ENCODE measurements at places on chromosomes 6 and 20. TPM values are rescaled to one million over a fixed set of nuclear protein-coding genes. Genes with fewer than 3 reads are reported as not detected.

DNA sequence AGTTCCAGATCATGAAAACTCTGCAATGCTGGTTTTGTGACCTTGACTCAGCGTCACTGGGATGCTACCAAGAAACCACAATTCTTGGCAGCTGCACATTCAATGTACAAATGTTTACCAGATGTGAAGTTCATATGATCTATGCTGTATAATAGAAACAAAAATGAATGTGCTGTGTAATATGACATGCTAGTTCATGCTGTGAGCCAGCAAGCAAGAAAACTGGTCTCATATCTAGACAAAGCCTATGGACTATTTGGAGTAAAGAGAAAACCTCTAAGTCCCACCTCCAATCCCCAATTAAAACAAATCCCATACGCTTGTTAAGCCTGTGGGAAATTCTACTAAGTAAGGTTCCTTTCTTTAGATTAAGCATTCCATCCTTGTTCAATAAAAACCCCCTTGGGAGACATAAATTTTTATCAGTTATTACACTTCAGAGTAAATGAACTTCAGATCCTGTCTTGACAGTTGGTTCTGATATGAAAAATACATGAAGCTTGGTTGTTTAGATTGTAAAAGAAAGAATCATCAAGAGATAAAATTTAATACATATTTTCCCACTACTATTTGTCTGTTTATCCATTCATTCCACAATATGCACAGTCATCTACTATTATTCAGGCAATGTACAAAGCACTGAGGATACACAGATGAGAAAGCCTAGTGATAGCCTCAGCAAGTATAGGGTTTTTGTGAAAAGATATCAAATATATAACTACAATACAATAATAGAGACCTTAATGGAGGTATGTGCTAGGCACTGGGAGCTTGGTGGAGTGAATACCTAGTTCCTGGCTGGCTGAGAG is 20.1 kb downstream of the COL21A1 start:
- no peak overlapping the region for H3K4me3 ChIP-seq
- H3K36me3 ChIP-seq: no peaks in the 10 kb centered on the region
- no peaks in the 10 kb centered on the region for H3K27me3 ChIP-seq

GRCh38 chr6:71029555-71029954 is 72.7 kb upstream of the B3GAT2 start:
- H3K4me1 ChIP-seq: no peaks in the 10 kb centered on the region
- H3K4me3 ChIP-seq: no peak overlapping the region
- no peaks in the 10 kb centered on the region for H3K27me3 ChIP-seq
- H3K27ac ChIP-seq: no peak overlapping the region
- no peak for DNase-seq
- no peaks in the 10 kb centered on the region for H3K36me3 ChIP-seq

DNA sequence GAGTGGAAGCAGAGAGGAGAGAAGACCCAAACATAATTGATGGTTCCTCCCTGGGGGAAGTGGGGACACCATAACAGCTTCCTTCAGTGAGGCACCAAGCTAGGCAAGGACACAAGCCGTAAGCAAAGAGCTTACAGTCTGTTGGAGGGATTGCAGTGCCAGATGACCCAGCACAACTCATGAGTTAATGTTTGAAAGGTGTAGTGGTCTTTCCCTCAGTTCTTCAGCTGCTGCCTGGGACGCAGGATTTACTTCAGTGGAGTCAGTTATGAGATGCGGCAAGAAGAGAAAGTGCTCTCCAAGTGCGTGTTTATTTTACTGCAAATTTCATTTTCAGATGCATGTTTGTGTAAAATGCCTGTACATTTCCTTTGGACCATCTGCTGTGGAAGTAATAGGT is 38.7 kb upstream of the SLC17A4 start:
- no peak overlapping the region for H3K4me3 ChIP-seq
- no peaks in the 10 kb centered on the region for H3K27me3 ChIP-seq
- no peak for DNase-seq
- H3K36me3 ChIP-seq: no peaks in the 10 kb centered on the region

DNA sequence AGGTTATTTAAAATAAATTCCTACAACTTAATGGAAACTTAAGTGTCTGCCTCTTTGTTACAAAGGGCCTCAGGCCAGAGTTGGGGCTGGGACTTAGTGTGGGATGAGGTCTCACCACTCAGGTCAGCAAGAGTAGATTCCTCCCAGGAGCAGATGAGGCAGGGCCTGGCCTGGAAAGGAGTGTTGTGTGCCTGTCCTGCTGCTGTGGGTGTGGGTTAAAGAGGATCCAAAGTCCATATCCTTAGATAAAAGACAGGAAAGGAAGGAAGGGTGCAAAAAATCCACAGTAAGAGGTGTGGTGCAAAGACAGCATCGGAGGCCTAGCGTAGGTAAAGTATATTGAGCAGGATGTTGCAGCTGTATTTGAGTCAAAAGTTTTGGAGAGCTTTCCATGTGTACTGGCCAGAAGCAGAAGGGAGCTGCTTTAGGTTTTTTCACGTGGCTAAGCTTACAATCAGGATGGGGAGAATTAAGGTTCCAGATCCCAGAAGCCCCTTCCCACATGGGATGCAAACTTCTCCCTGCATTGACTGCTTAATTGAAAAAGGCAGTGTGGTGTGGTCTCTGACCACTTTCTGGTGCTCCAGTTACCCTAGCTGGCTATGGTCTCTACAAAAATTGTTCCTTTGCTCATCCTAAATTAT is 12.8 kb upstream of the PLCG1 start:
- H3K4me3 ChIP-seq: no peak overlapping the region
- no peaks in the 10 kb centered on the region for H3K27me3 ChIP-seq
- H3K27ac ChIP-seq: no peak overlapping the region
- DNase-seq: no peak
- H3K4me1 ChIP-seq: no peaks in the 10 kb centered on the region
- H3K36me3 ChIP-seq: peaks cover 71% of the 10 kb centered on the region

- H3K27ac ChIP-seq: no peak overlapping the region
- H3K4me1 ChIP-seq: no peaks in the 10 kb centered on the region
- no peak for DNase-seq
- no peaks in the 10 kb centered on the region for H3K36me3 ChIP-seq
Observed at GRCh38 chr6:134407791-134408190, 89.9 kb upstream of the SGK1 start.

- no peak for DNase-seq
- no peaks in the 10 kb centered on the region for H3K4me1 ChIP-seq
- no peaks in the 10 kb centered on the region for H3K36me3 ChIP-seq
- no peaks in the 10 kb centered on the region for H3K27me3 ChIP-seq
- H3K27ac ChIP-seq: no peak overlapping the region
Observed at GRCh38 chr6:73363537-73363875, 1.0 kb downstream of the KHDC3L start.

DNA sequence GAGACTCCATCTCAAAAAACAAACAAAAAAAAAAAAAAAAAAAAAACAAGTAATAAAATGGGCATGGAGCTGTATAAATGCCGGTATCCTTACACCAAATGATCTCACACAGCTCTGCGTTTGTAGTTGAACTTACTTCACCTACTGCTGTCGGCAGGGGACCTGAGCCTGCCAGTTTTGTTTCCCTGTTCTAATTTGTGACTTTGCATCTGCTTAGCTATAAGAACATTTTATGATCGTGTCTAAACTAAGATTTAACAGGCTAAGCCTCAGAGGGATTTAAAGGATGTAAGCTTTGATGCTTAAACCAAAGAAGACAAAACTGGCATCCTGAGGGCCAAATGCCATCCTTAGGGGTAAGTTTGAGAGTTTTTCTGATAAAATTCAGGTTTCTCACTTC is 58.7 kb downstream of the GCNT2 start:
- H3K4me1 ChIP-seq: no peaks in the 10 kb centered on the region
- H3K4me3 ChIP-seq: no peak overlapping the region
- H3K27ac ChIP-seq: no peak overlapping the region
- no peak for DNase-seq
- no peaks in the 10 kb centered on the region for H3K36me3 ChIP-seq
- H3K27me3 ChIP-seq: no peaks in the 10 kb centered on the region

- H3K36me3 ChIP-seq: no peaks in the 10 kb centered on the region
- no peaks in the 10 kb centered on the region for H3K4me1 ChIP-seq
- no peak for DNase-seq
- H3K4me3 ChIP-seq: no peak overlapping the region
- H3K27me3 ChIP-seq: no peaks in the 10 kb centered on the region
Observed at GRCh38 chr20:53208110-53208832, 236.1 kb downstream of the TSHZ2 start.

DNA sequence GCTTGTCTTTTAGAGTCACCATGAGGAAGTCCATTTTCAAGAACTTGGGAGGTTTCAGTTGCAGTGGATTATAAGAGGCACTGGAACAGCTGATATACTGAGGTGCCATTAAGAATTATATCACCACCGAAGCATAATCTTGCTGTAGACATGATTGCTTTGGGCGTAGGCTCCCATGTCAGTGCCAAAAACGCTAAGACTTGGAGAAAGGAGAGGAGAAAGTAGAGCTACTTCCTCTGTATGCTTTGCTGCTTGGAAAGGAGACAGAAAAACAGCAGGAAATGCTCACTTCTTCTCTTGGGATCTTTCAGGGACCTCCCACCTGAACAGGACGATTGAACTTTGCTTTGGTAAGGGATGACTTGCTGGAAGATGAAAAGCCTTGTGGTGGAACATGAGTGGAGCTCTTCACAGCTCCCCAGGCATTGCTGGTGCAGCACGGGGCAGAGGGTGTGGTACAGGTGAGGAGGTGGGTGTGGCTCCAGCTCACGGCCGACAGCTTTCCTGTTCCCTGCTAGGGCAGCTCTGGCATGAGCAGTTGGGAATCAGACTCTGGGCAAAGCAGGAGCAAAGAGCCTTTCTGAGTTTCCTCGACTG is 190.4 kb upstream of the JAG1 start:
- no peak overlapping the region for H3K4me3 ChIP-seq
- H3K4me1 ChIP-seq: no peaks in the 10 kb centered on the region
- H3K36me3 ChIP-seq: no peaks in the 10 kb centered on the region
- H3K27ac ChIP-seq: peak overlapping the region; percentile 66

DNA sequence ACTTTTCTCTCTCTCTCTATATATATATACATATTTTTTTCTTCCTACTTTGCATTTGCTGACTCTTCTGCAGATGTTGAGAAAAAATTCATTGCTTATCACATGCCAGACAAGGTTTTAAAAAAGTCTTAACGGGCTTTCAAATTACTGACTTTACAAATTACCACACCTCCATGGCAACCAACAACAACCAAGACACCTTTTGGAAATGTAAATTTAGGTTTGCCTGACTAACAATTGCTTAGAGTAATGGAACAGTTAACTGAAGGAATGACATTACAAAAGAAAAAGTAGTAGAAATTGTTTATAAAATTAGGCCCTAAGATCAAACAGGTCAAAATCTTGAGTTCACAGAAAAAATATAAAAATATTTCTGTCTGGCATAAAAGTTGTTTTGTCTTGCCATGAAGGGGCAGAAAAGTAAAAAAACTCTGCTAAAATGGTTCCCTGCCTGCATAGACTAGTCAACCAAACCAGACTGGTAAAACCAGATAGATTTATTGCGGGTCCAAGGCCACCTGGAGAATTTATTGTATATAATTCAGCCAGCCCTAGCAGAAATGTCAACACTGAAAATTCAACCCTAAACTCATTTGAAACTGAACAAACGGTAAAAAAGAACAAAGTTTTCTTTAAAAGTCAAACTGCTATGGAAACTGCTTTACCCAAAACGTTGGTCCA is 92.8 kb upstream of the FRMD1 start:
- H3K27me3 ChIP-seq: no peaks in the 10 kb centered on the region
- no peak for DNase-seq
- H3K4me1 ChIP-seq: no peaks in the 10 kb centered on the region
- H3K27ac ChIP-seq: no peak overlapping the region
- no peak overlapping the region for H3K4me3 ChIP-seq
- H3K36me3 ChIP-seq: no peaks in the 10 kb centered on the region

- no peak for DNase-seq
- no peak overlapping the region for H3K4me3 ChIP-seq
- H3K27me3 ChIP-seq: no peaks in the 10 kb centered on the region
- no peaks in the 10 kb centered on the region for H3K36me3 ChIP-seq
- no peak overlapping the region for H3K27ac ChIP-seq
Observed at GRCh38 chr6:170073846-170074245, 217.0 kb downstream of the DLL1 start.

- H3K4me1 ChIP-seq: no peaks in the 10 kb centered on the region
- no peak for DNase-seq
- H3K36me3 ChIP-seq: no peaks in the 10 kb centered on the region
- no peaks in the 10 kb centered on the region for H3K27me3 ChIP-seq
Observed at GRCh38 chr6:89140347-89141156, 5.3 kb upstream of the PM20D2 start.

DNA sequence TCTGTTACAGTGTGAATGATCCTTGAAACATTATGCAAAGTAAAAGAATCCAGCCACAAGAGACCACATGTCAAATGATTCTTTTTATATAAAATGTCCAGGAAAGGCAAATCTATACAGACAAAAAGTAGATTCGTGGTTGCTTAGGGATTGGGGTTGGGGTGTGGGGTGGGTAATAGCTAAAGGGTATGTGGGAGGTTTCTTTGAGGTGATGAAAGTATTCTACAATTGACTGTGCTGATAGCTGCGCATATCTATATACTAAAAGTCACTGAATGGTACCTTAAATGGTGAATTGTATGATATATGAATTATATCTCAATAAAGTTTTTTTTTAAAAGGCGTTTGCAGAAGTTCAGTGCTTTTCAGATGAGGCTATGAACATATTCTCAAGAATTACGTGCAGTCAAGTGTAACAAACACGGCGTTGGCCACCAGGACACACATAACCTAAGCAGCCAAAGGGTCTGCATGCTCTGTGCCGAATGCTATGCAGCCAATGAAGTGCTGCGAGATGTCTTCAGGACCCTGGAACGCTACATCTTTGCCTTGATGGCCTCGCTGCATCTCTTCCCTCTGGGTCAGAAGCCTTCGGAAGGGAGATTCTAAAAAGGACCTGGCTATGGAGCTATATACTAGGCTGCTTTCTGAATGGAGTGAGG is 96.9 kb downstream of the SCML4 start:
- no peaks in the 10 kb centered on the region for H3K36me3 ChIP-seq
- H3K27me3 ChIP-seq: no peaks in the 10 kb centered on the region
- no peaks in the 10 kb centered on the region for H3K4me1 ChIP-seq
- no peak for DNase-seq

DNA sequence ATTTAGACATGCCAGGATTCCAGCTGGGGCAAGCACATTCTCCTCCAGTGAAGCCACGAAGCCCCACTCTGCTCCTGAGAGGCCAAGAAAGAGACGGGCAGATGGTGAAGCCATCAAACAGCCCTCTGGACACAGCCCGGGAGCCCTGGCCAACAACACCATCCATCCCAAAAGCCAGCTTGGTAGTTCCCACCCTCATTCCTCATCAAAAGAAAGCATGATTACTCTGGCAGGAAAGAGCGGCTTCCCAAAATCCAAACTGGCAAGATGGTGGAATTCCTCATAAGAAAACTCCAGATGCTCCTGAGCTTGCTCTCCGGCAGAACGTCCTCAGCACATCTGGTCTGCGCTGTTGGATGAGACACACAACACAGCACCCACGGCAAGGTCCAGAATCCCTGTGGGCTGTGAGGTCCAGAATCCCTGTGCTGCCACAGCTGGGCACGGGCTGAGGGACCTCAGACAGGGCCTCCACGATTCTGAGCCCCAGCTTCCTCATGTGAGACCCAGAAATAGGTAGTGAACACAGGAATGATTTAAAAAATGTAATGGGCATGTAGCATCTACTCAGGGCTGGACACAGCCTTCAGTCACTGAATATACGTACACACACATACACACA is 52.6 kb downstream of the THBS2 start:
- H3K27me3 ChIP-seq: no peaks in the 10 kb centered on the region
- H3K4me1 ChIP-seq: no peaks in the 10 kb centered on the region
- no peak for DNase-seq
- no peak overlapping the region for H3K27ac ChIP-seq
- no peak overlapping the region for H3K4me3 ChIP-seq

Gene BTN1A1
- total RNA-seq: not detected

Gene TULP4
- total RNA-seq: 109 TPM

Gene NT5E
- total RNA-seq: 27.6 TPM

Gene ULBP2
- not detected for total RNA-seq

Gene POLH
- total RNA-seq: 9.2 TPM

Gene DUSP15
- total RNA-seq: 39.8 TPM

Gene KCNQ2
- not detected for total RNA-seq
